ENCODE measurements at places on chromosomes 4 and X. TPM values are rescaled to one million over a fixed set of nuclear protein-coding genes. Genes with fewer than 3 reads are reported as not detected.

The DGKK gene
- total RNA-seq: 0.49 TPM

The CXCL8 gene
- 4.7 TPM for total RNA-seq

The JCHAIN gene
- total RNA-seq: not detected

The MEPE gene
- 0.49 TPM for total RNA-seq

The NOX1 gene
- total RNA-seq: not detected
